ENCODE measurements at places on chromosomes 4 and X.

GRCh38 chr4:3762753-3763549 is 3.2 kb upstream of the ADRA2C start:
- DNase-seq = no peak

DNA sequence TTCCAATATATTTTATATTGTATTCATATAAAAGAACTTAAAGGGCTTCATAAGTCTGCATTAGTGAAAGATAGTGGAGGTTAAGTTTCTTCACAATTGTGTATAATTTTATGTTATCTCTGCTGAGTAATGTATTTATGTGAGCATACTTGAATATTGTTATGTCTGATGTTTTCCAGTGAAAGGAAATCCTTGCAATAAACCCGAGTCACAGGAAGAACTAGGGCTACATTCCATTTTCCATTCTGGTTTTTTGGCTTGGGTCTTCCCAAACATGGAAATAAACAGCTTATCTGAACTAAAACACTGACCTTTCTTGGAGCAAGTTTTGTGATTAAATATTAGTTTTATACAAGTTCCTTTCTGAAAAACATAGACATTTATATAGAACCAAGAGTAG is 231.3 kb upstream of the GPRIN3 start:
- DNase-seq = no peak

DNA sequence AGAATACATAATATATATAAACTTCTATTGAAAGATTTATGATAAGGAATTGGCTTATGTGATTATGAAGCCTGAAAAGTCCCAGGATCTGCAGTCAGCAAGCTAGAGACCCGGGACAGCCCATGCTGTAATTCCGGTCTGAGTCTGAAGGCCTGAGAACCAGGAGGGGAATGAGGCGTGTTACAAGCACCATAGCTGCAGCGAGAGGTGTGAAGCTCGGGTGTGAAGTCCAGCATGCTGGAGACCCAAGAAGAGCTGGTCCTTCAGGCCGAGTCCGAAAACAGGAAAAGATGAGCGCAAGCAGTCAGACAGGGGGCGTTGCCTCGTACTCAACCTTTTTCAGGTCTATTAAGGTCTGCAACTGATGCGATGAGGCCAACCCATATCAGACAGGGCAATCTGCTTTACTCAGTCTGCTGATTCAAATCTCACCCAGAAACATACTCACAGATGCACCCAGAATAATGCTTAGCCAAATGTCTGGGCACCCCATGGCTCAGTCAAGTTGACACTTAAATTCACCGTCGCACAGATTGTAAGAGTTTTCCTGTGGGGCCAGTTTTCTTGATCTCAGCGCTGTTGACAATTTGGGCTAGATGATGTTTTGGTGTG is 40.4 kb downstream of the SMIM20 start:
- DNase-seq = no peak

DNA sequence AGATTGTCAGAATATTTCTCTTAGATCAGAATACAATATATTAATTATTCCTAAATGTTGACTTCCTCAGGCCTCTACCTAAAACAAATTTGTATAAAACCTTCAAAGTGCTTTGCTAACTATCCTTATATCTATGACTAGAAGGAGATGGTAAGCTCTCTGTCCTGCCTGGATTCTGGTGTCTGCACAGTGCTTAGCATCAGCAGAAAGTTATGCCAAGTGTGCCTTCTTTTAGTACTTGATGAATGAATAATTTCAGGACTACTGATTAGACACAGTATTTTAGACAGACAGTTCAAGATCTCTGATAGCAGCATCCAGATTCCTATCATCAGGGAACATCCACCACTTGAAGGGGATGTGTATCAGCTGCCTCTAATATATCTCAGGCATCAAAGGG is 242.4 kb upstream of the TLL1 start:
- DNase-seq = no peak

DNA sequence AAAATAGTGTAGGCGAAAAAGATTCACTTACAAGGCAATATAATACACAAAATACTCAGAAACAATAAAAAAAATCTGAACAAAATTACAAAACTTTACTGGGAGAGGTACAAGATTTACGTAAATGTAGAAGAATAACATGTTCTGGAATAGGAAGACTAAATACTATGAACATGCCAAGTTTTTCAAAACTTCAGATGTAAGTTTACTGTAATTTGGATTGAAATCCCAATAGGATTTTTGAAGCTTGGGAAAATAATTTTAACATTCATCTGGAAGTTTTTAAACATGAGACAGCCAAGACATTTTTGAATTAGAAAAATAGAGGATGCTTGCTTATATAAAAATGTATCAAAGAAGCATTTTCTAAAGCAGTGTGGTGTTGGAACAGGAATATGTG is 30.5 kb upstream of the CT83 start:
- no peak for DNase-seq

Measured in caudate nucleus (tissue), 63 donors.